ENCODE measurements at places on chromosomes 1 and 21. TPM values are rescaled to one million over a fixed set of nuclear protein-coding genes. Genes with fewer than 3 reads are reported as not detected.
A peak's percentile ranks its signal among the peaks of the same experiment; 100 is the strongest.

Gene PMVK
- total RNA-seq: 30.2 TPM

Gene MATN1
- not detected for total RNA-seq

Gene KDM1A
- total RNA-seq: 204 TPM

Gene LCE3D
- not detected for total RNA-seq

Gene LRRC7
- total RNA-seq: not detected

Gene GREM2
- not detected for total RNA-seq

Gene SLC45A3
- 16.7 TPM for total RNA-seq

Gene FMO3
- total RNA-seq: not detected

Gene RHD
- total RNA-seq: 1.6 TPM

Gene RAB3B
- 30.6 TPM for total RNA-seq

DNA sequence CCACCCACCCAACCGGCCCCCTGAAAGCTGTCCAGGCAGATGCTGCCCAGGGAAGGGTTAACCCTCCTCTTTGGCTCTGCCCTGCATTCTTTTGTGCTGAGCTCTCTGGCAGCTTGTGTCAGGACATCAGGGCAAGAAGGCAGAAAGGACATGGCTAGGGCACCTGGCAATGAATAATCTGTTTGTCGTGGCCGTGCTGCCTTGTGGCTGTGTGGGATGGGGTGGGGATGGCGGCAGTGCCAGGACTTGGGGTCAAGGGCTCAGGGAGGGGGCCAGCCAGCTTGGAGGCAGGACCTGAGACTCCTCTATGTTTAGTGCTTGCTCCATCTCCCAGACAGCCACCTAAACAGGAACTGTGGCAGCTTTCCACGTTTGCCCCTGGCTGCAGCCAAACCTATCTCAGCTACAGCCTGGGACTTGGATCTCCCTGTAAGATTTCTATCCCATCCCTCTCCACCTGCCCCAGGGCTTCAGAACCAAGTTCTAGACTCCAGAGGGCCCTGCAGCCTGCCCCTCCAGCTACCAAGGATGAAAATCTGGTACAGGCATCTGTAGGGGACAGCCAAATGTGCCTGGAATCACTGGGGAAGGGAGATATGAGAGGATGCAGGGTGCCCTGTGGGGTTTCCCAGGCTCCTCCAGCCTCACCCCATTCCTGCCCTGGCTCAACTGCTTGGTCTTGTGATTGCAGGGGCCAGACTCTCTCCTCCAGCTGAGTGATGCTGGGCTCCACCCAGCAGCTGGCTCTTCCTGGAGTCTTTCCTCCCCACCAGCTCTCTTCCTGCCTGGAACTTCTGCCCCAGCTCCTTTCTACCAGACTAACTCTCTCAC lies 9.6 kb upstream of the GPR37L1 start:
- H3K27ac ChIP-seq: no peak overlapping the region
- no peaks in the 10 kb centered on the region for H3K36me3 ChIP-seq
- no peaks in the 10 kb centered on the region for H3K27me3 ChIP-seq
- DNase-seq: no peak

- no peak overlapping the region for H3K4me3 ChIP-seq
- no peaks in the 10 kb centered on the region for H3K27me3 ChIP-seq
- no peak overlapping the region for H3K27ac ChIP-seq
Measured at GRCh38 chr1:20149601-20150325, 10.6 kb downstream of the PLA2G2F start.

- H3K36me3 ChIP-seq: peaks cover 14% of the 10 kb centered on the region
- no peaks in the 10 kb centered on the region for H3K27me3 ChIP-seq
- no peaks in the 10 kb centered on the region for H3K4me1 ChIP-seq
- DNase-seq: peak; percentile 31
- H3K27ac ChIP-seq: no peak overlapping the region
Measured at GRCh38 chr1:89100412-89100811, 25.5 kb downstream of the GBP2 start.

DNA sequence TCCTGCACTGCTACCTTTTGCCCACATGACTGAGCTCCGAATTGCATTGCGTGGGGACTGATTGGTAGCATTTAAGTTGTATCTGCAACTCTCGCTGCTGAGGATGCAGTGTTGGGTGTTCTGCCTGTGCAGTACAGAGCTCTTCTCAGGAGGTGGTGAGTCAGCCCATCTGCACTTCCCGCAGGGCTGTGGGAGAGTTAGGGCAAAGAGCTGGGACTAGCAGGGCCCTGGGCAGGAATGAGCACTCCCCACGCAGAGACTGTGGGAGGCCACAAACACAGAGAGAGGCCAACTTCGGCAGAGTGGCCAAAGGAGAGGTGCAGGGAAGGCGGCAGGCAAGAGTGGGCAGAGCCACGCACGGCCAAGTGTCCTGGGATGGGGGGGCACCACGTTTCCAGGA lies 244.7 kb downstream of the SIPA1L2 start:
- DNase-seq: no peak
- H3K4me3 ChIP-seq: no peak overlapping the region
- H3K36me3 ChIP-seq: no peaks in the 10 kb centered on the region
- H3K4me1 ChIP-seq: 0 out of 2 replicates have a peak, but pooled peaks cover 3% of the 10 kb centered on the region
- H3K27me3 ChIP-seq: no peaks in the 10 kb centered on the region

GRCh38 chr1:31938184-31938975 lies at the start of gene PTP4A2:
TSS of gene PTP4A2 (minus strand) at chr1:31938368. CDS start at chr1:31919065, 19,303 bp downstream.
- peak within 1 kb of the TSS; percentile 98 for H3K4me3 ChIP-seq
- no peaks in the 10 kb centered on the region for H3K36me3 ChIP-seq
- H3K4me1 ChIP-seq: peaks cover 6% of the 10 kb centered on the region
- no peaks in the 10 kb centered on the region for H3K27me3 ChIP-seq

GRCh38 chr1:246513619-246514343 lies 6.7 kb upstream of the SMYD3 start:
- H3K27me3 ChIP-seq: no peaks in the 10 kb centered on the region
- no peaks in the 10 kb centered on the region for H3K4me1 ChIP-seq
- DNase-seq: no peak
- peaks cover 3% of the 10 kb centered on the region for H3K36me3 ChIP-seq
- no peak overlapping the region for H3K27ac ChIP-seq

DNA sequence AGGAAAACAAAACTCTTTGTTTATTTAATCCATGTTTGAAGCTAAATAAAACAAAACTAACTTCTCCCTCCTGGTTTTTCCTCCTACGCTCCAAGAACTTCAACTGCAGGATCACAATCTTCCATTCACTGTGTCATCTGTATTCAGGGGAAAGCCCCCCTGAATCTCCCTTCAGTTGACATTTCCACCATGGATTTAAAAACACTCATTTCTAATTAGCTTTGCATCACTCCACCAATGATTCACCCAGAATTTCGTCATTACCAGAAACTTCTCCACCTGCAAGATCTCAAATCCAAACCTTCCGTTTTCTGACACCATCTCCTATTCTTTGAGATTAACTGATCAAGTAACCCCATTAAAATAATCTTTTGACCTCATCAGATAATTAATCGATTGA lies 10.9 kb upstream of the RGS5 start:
- no peak overlapping the region for H3K4me3 ChIP-seq
- no peak for DNase-seq
- no peaks in the 10 kb centered on the region for H3K27me3 ChIP-seq
- H3K27ac ChIP-seq: no peak overlapping the region

- H3K27ac ChIP-seq: no peak overlapping the region
- H3K27me3 ChIP-seq: no peaks in the 10 kb centered on the region
- H3K4me3 ChIP-seq: peak overlapping the region; percentile 65
- no peak for DNase-seq
- no peaks in the 10 kb centered on the region for H3K4me1 ChIP-seq
Measured at GRCh38 chr1:21670059-21670881, 1.1 kb upstream of the RAP1GAP start.

- DNase-seq: peak; percentile 38
- peak overlapping the region; percentile 84 for H3K4me3 ChIP-seq
- H3K36me3 ChIP-seq: peaks cover under 1% of the 10 kb centered on the region
- peaks cover 3% of the 10 kb centered on the region for H3K4me1 ChIP-seq
- no peak overlapping the region for H3K27ac ChIP-seq
- H3K27me3 ChIP-seq: peaks cover 11% of the 10 kb centered on the region
Measured at GRCh38 chr1:85576266-85576641, 4.3 kb upstream of the CCN1 start.

DNA sequence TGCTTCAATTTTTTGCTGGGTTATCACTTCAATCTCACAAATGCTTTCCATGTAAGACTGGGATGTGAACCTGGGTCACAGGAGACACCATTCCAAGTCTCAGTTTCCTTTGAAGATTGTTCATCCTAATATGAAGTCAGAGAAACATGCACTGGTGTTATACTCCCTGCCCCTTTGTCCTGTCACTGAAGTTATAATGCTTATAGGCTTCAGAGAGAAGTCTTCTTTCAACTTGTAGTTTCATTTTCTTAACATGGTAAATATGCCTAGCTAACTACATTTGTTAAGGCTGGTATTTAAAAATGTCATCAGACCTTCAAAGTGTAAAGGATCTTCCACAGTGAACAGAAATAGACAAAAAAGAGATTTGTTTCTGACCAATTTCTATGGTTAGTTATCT lies 1195.9 kb downstream of the MRPL39 start:
- H3K4me1 ChIP-seq: no peaks in the 10 kb centered on the region
- no peak for DNase-seq
- H3K27me3 ChIP-seq: no peaks in the 10 kb centered on the region
- H3K36me3 ChIP-seq: no peaks in the 10 kb centered on the region
- H3K4me3 ChIP-seq: no peak overlapping the region

GRCh38 chr1:116775116-116775752 lies 21.0 kb downstream of the CD2 start:
- no peaks in the 10 kb centered on the region for H3K27me3 ChIP-seq
- H3K4me1 ChIP-seq: no peaks in the 10 kb centered on the region
- H3K27ac ChIP-seq: no peak overlapping the region
- no peak overlapping the region for H3K4me3 ChIP-seq
- DNase-seq: no peak

DNA sequence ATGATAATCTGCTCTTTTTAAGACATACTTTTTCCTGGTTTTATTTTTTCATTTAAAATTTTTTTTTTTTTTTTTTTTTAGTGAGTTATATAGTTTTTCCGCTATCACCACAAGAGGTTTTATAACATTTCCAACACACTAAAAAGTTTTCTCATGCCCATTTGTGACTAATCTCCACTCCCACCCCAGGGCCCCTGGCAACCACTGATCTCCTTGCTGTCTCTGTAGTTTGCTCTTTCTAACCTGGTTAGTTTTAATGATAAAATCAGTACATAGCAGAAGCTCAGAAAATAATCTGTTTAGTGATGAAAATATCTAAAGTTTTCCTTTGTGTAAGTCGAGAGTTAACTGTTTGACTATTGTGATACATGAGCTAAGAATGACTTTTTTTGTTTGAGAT lies 41.8 kb downstream of the IARS2 start:
- DNase-seq: no peak
- H3K4me1 ChIP-seq: no peaks in the 10 kb centered on the region
- H3K4me3 ChIP-seq: no peak overlapping the region
- no peak overlapping the region for H3K27ac ChIP-seq
- peaks cover 69% of the 10 kb centered on the region for H3K36me3 ChIP-seq

- H3K36me3 ChIP-seq: peaks cover 6% of the 10 kb centered on the region
- no peak overlapping the region for H3K27ac ChIP-seq
- H3K4me3 ChIP-seq: no peak overlapping the region
Measured at GRCh38 chr21:28936721-28937120, 56.0 kb downstream of the LTN1 start.

- no peaks in the 10 kb centered on the region for H3K36me3 ChIP-seq
- H3K27me3 ChIP-seq: no peaks in the 10 kb centered on the region
- no peak for DNase-seq
- no peaks in the 10 kb centered on the region for H3K4me1 ChIP-seq
- no peak overlapping the region for H3K27ac ChIP-seq
Measured at GRCh38 chr21:35025206-35026152, 23.6 kb downstream of the RUNX1 start.

- H3K4me3 ChIP-seq: no peak overlapping the region
- no peak overlapping the region for H3K27ac ChIP-seq
- peak; percentile 59 for DNase-seq
- H3K27me3 ChIP-seq: no peaks in the 10 kb centered on the region
Measured at GRCh38 chr1:211944733-211945500, 90.4 kb downstream of the INTS7 start.

GRCh38 chr1:174301295-174302077 lies 142.2 kb downstream of the RABGAP1L start:
- H3K27ac ChIP-seq: no peak overlapping the region
- DNase-seq: peak; percentile 68
- H3K36me3 ChIP-seq: peaks cover 8% of the 10 kb centered on the region
- H3K4me3 ChIP-seq: no peak overlapping the region
- no peaks in the 10 kb centered on the region for H3K4me1 ChIP-seq
- H3K27me3 ChIP-seq: no peaks in the 10 kb centered on the region

- no peaks in the 10 kb centered on the region for H3K4me1 ChIP-seq
- H3K27me3 ChIP-seq: no peaks in the 10 kb centered on the region
- H3K27ac ChIP-seq: no peak overlapping the region
- DNase-seq: no peak
- H3K36me3 ChIP-seq: no peaks in the 10 kb centered on the region
- no peak overlapping the region for H3K4me3 ChIP-seq
Measured at GRCh38 chr1:55559842-55560241, 344.7 kb upstream of the USP24 start.

DNA sequence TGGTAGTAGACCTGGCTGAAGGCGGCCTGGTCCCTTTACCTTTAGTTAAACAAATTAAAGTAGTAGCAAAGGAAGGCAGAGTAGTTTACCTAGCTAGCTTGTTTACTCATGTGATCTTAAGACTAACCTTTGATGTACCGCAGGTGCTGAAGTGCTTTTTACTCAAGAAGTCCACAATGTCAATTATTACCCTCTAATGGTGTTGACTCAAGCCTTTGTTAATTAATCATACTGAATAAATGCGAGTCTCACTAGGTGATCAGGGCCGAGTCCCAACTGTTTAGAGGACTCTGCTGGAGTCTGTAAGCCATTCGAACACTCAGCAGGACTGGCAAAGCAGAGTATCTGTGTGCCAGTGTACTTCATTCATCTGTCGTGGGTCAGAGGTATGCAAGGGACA lies 381.1 kb upstream of the NCAM2 start:
- H3K4me3 ChIP-seq: no peak overlapping the region
- H3K4me1 ChIP-seq: no peaks in the 10 kb centered on the region
- no peaks in the 10 kb centered on the region for H3K36me3 ChIP-seq
- peaks cover 43% of the 10 kb centered on the region for H3K27me3 ChIP-seq
- peak; percentile 35 for DNase-seq

DNA sequence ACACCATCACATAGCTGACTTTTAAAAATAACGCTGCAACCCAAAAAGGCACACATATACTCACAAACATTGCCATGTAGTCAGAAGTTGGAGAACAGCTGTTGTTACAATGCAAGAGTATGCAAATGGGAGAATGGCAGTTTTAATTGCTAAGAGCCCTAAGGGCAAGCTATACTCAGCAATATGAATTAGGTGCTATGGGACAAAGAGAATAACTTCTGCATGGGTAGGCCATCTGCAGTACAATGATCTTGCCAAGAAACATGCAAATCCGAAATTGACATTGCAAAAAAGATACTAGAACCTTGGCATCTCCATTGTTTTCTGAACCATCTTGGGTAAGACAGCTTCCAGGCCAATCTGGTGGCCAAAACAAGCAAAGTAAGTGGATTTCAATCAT lies 697.8 kb downstream of the LRRIQ3 start:
- no peak for DNase-seq
- no peaks in the 10 kb centered on the region for H3K4me1 ChIP-seq
- no peaks in the 10 kb centered on the region for H3K27me3 ChIP-seq
- no peak overlapping the region for H3K4me3 ChIP-seq
- H3K36me3 ChIP-seq: no peaks in the 10 kb centered on the region

- peaks cover 40% of the 10 kb centered on the region for H3K36me3 ChIP-seq
- H3K4me1 ChIP-seq: no peaks in the 10 kb centered on the region
- no peak for DNase-seq
- H3K27me3 ChIP-seq: no peaks in the 10 kb centered on the region
- no peak overlapping the region for H3K27ac ChIP-seq
Measured at GRCh38 chr1:26478159-26478558, 5.9 kb downstream of the HMGN2 start.

- no peak overlapping the region for H3K4me3 ChIP-seq
- no peaks in the 10 kb centered on the region for H3K4me1 ChIP-seq
- DNase-seq: peak; percentile 25
- no peaks in the 10 kb centered on the region for H3K27me3 ChIP-seq
- no peak overlapping the region for H3K27ac ChIP-seq
Measured at GRCh38 chr1:205535866-205536758, 31.6 kb downstream of the CDK18 start.
